ENCODE measurements at places on chromosomes 5 and 9.

GRCh38 chr9:128107468-128108268, 19.9 kb downstream of the PTGES2 start:
- DNase-seq = peak; percentile 41

- no peak for DNase-seq
Measured at GRCh38 chr5:74408150-74409043, 232.1 kb downstream of the ENC1 start.

- DNase-seq = no peak
Measured at GRCh38 chr5:175261037-175261436, 182.9 kb downstream of the DRD1 start.

- no peak for DNase-seq
Measured at GRCh38 chr9:8764051-8764450, 964.5 kb upstream of the DMAC1 start.

DNA sequence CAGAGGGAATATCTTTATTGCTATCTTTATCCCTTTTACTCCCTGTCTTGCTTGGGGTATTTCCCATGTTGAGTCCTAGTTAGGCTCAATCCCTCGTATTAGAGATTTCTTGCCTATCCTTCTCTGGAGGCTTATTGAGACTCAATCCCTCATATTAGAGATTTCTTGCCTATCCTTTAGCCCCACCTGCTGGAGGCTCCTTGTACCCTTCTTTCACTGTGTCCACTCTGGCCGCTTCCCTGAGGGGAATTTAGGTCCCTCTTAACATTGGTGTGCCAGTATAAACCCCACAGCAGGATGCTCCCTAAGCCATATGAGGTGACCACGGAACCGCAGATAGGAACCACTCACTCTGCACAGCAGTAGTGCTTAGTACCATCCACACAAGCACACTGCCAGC, 110.7 kb upstream of the MAMDC2 start:
- peak; percentile 5 for DNase-seq

DNA sequence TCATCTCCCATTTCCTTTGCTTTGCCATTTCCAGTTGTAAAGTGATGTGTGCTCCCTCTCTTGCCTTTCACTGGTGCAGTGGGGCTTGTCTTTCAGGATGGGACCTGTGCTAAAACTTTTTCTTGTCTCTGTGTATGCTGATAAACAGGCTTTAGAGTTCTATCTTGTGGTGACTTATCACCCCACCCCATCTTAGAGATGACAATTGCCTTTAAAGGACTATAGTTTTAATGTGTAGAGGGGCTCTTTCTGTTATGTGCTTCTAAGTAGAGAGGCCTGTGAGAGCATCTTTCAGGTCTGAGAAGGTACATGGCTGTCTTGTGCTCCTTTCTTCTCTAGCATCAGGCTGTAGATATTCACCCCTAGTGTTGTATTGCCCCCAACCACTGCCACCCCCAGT, 21.9 kb downstream of the MAN2A1 start:
- DNase-seq = no peak

Data from mucosa of descending colon (tissue), 3 donors.